ENCODE measurements at places on chromosomes 7 and 10. TPM values are rescaled to one million over a fixed set of nuclear protein-coding genes. Genes with fewer than 3 reads are reported as not detected.

- no peaks in the 10 kb centered on the region for H3K36me3 ChIP-seq
- H3K27ac ChIP-seq, result no peak overlapping the region
- peak; percentile 43 for DNase-seq
Measured at GRCh38 chr10:112832361-112832878, 117.6 kb upstream of the TCF7L2 start.

DNA sequence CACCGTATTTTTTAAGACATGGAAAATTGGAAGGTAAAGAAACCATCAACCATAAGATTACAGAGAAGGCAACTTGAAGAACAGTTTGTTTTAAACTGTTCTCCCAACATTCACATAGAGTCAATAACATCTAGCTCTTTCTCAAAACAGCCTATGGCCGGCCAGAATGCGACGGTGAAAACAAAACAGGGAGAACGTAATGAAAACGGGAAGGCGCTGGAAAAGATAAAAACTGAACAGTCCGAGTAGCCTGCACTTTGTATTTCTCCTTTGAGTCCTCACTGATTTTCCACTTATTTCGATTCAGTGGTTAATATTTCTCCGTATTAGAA lies 637 bp downstream of the MICU1 start:
- H3K4me1 ChIP-seq, result peaks cover 18% of the 10 kb centered on the region
- no peak for DNase-seq
- no peaks in the 10 kb centered on the region for H3K36me3 ChIP-seq
- H3K27me3 ChIP-seq, result no peaks in the 10 kb centered on the region
- peak overlapping the region; percentile 80 for H3K4me3 ChIP-seq

DNA sequence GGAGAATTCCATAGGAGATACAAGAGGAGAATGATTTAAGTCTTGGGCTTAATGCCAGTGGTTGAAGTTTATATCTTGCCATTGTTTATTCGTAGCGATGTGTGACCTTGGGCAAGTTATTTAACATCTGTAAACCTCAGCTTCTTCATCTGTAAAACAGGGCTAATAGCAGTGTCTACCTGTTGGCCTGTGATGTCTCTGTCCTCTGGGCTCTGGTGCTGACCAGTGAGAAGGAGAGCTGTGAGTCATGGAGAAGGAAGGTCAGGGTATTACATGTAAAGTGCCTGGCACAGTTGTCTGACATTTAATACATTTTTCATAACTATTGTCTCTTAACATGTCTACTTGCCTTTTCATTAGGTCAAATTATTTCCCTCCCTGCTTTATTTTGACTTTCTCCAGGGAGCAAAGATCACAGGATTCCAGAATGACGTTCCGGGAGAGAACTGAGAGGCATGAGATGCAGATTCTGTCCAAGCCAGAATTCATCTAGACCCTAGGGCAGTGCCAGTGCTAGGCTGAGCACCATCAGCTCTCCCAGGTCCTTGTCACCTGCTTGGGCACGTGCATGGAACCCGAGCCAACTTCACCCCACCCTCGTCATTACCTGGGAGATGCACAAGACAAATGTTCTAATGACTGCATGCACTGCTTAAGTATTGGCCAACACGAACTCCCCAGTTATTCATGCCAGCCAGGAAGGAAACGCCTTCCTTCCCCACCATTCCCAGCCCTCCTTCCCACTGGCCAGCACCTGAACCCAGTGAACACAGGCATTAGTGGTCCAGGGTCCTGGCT lies 187.9 kb downstream of the DPY19L1 start:
- no peak overlapping the region for H3K4me3 ChIP-seq
- DNase-seq, result peak; percentile 25
- H3K36me3 ChIP-seq, result no peaks in the 10 kb centered on the region
- H3K4me1 ChIP-seq, result peaks cover 17% of the 10 kb centered on the region
- H3K27ac ChIP-seq, result no peak overlapping the region
- H3K27me3 ChIP-seq, result no peaks in the 10 kb centered on the region

Gene VAX1
- not detected for total RNA-seq

Gene FAM25C
- not detected for total RNA-seq

DNA sequence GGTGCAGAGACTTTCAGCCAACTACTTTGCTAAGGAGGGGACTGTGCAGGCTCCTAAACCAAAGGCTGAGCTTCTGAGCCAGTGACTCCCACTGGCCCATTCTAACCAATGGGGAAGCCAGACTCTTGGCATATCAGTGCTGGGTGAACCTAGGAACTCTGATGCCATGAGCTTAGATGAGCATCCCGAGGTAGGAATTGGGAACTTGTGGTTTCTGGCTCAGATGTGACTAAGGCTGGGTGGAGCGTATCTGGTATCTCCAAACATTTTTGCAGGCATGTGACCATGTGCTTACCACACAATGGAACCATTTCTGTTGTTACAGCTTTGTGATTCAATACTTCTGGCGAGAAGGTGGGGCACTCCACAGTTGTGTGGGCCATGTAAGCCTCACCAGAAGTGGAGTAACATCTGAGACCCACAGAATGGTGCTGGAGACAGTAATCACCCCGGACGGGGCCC lies 2.5 kb upstream of the AVPI1 start:
- DNase-seq, result peak; percentile 50
- no peaks in the 10 kb centered on the region for H3K27me3 ChIP-seq
- H3K4me1 ChIP-seq, result peaks cover 39% of the 10 kb centered on the region
- no peaks in the 10 kb centered on the region for H3K36me3 ChIP-seq

Gene ABCA13
- total RNA-seq, result 0.76 TPM

Gene ZNF804B
- total RNA-seq, result not detected

DNA sequence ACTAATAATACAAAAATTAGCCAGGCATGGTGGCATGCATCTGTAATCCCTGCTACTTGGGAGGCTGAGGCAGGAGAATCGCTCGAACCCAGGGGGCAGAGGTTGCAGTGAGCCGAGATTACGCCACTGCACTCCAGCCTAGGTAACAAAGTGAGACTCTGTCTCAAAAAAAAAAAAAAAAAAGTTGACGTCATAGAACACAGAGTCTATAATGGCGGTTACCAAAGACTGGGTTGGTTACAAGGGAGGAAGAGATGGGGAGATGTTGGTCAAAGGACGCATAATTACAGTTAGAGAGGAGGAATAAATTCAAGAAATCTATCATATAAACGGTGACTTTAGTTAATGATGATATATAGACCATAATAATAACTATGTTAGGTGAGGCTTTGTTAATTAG lies 309.7 kb upstream of the HGF start:
- no peaks in the 10 kb centered on the region for H3K27me3 ChIP-seq
- no peaks in the 10 kb centered on the region for H3K36me3 ChIP-seq
- H3K4me3 ChIP-seq, result no peak overlapping the region
- no peak overlapping the region for H3K27ac ChIP-seq
- DNase-seq, result no peak

Gene ATOH7
- not detected for total RNA-seq

Gene FRMD4A
- 18.3 TPM for total RNA-seq

DNA sequence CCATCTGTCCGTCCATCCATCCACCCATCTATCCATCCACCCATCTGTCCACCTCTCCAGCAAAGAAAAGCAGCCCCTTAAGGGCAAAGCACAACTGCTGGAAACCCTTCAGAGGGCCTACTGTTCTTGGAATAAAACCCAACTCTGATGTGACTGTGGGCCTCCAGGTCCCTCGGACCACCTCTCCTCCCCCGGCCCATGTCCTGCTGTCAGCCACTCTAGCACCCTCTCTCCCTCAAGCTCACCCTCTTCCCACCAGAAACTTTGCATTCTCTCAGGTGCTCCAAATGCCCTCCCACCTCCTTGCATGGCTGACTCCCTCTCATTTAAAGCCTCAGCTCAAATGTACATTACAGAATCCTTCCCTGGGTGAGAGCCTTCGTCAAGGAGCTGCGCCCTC lies 110.3 kb downstream of the ARHGAP22 start:
- H3K4me3 ChIP-seq, result no peak overlapping the region
- no peaks in the 10 kb centered on the region for H3K36me3 ChIP-seq

- H3K27ac ChIP-seq, result no peak within 1 kb of the TSS
- H3K4me3 ChIP-seq, result no peak within 1 kb of the TSS
- no peaks in the 10 kb centered on the region for H3K4me1 ChIP-seq
- no peaks in the 10 kb centered on the region for H3K36me3 ChIP-seq
- no peaks in the 10 kb centered on the region for H3K27me3 ChIP-seq
Measured at GRCh38 chr7:56092789-56093531, at the start of gene PHKG1. Gene PHKG1 (minus strand): TSS chr7:56092952. CDS start chr7:56088941, 4,011 bp downstream.

DNA sequence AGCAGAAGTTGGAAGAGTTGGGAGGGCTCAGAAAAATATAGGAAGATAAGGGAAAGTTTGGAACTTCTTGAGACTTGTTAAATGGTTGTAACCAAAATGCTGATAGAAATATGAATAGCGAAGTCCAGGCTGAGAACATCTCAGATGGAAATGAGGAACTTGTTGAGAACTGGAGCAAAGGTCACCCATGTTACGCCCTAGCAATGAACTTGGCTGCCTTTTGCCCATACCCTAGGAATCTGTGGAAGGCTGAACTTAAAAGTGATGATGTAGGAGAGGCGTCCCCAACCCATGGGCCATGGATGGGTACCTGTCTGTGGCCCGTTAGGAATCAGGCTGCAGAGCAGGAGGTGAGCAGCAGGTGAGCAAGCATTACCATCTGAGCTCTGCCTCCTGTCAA lies 347.8 kb downstream of the ARL4A start:
- no peak for DNase-seq
- H3K27me3 ChIP-seq, result no peaks in the 10 kb centered on the region
- H3K36me3 ChIP-seq, result no peaks in the 10 kb centered on the region
- H3K27ac ChIP-seq, result no peak overlapping the region

Gene CNPY4
- total RNA-seq, result 10.3 TPM

Gene CPSF4
- 81.5 TPM for total RNA-seq

Measured in PC-9 (cell line).